ENCODE measurements at places on chromosomes 3 and 15.
A peak's percentile ranks its signal among the peaks of the same experiment; 100 is the strongest.

DNA sequence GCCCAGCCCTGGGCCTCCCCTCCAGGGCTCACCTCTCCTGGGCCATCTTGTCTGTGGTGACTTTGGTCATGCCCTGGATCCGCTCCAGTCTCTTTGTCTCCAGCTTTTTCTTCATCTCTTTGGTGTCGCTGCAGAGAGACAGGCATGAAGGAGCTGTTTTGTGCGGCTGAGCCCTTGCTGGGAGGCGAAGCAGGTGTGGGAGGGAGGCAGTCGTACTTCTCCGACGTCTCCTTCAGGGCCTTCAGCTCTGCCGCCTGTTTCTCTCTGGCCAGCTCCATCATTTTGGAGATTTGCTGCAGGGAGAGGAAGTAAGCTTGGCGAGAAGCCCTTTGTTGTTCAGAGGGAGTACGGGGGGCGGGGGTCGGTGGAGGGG lies 7.7 kb upstream of the ANKRD63 start:
- no peak for DNase-seq

GRCh38 chr3:154050766-154051165 lies 70.4 kb upstream of the ARHGEF26 start:
- DNase-seq: no peak

DNA sequence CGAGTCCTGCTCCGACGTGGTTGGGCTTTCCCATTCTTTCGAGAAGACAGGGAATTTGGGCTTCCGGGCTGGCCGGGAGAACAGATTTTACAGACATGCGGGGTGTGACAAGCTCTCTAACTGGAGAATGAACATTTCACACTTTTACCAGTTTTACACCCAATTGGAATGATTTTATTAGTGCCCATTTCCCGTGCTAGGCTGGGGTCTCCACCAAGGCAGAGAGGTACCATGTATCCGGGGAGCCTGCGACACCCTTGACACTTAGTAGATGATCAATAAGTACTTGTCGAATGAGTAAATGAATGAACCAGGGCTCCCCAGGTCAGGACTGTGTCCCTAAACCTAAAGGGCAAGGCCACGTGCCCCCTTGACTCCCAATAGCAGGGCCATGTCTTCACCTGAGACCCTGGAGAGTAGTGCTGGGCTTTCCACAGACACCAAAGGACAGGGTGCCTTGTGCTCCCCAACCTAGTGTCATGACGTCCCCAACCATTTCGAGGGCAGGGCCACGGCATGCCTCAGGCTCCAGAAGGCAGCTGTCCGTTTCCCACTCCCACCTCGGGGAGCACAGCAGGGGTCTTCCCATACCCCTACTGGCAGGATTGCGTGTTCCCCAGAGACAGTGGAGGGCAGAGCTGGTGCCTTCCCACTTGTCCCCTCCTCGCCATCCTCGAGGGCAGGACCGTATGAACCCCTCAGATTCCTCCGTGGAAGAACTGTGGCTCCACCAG lies 679 bp upstream of the MYD88 start:
- DNase-seq: no peak

- DNase-seq: no peak
Observed at GRCh38 chr3:185316740-185317412, 46.1 kb upstream of the MAP3K13 start.

GRCh38 chr3:176785171-176785570 lies 412.1 kb downstream of the TBL1XR1 start:
- DNase-seq: no peak

GRCh38 chr3:172708921-172709773 lies 1.7 kb downstream of the NCEH1 start:
- no peak for DNase-seq

DNA sequence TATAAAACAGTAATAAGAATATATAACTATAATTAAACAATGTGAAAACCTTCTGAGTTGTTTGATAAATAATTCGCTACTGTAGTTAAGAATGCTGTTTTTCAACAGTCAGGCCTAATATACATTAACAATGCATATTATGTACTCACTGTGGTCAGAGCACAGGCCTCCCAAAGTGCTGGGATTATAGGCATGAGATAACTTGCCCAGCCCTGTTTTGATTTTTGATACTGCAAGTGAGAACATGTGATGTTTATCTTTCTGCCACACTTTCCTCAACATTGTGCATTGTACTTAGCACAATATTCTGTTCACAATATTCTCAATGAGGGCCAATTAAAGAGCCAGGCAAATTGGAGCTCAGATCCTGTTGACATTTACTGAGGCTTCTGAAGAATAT lies 274.5 kb upstream of the RARB start:
- no peak for DNase-seq

- DNase-seq: no peak
Observed at GRCh38 chr3:108338901-108339545, 42.7 kb downstream of the HHLA2 start.

GRCh38 chr15:96171853-96172296 lies 158.6 kb upstream of the NR2F2 start:
- peak; percentile 79 for DNase-seq

GRCh38 chr3:167467848-167468611 lies 5.8 kb downstream of the SERPINI2 start:
- no peak for DNase-seq

DNA sequence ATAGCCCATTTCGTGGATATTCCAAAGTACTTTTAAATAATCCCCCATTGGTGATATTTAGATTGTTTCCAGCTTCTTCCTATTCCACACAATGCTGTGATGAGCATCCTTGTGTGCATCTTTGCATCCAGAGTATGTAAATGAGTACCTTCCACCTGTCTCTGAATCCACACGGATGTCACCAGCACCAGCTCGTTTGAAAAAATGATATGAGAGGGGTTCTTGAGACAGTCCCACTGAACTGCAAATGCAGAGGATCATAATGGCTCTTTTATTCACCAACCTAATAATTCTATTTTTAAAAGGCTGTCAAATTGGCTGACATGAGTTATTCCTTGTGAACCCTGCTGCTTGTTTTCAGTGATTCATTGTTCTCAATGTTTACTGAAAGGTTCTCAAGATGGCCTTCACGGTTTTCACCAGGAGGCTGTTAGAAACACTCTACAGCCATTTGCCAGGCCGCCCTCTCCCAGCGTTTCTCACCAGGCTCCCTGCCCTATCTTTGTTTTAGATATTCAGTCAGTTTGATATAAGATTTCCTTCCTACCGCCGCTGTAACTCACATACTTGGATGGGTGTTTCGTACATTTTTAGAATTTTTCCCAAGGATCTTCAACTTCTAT lies 96.7 kb upstream of the PTPRG start:
- no peak for DNase-seq

DNA sequence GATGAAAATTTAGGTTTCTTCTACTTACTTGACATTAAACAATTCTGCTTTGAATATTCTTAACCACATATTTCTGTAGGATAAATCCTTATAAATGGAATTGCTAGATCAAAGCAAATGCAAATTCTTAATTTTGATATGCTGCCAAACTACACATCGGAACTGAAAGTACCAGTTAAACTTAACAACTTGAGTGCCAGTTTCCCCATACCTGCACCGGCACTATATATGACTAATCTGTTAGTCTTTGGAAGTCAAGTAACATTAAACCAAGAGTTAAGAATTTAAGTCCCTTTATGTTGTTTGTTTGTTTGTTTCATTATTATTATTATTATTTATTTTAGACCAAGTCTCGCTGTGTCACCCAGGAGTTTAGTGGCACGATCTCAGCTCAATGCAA lies 103.9 kb upstream of the AKAP13 start:
- DNase-seq: no peak

GRCh38 chr3:130266817-130267216 lies 78.7 kb upstream of the COL6A5 start:
- no peak for DNase-seq

DNA sequence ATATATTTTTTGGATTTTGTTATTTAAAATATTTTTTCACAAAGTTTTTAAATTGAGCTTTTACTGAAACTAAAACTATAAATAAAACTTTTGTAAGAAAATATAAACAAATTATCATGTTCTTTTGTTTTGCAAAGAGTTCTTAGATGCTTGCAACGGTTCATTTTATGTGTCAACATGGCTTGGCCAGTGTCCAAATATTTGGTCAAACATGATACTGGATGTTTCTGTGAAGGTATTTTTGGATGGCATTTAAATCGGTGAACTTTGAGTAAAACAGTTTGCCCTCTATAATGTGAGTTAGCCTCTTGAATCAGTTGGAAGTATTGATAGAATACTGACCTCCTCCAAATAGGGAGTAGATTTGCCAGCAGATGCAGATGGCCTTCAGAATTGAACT lies 612.6 kb upstream of the NECTIN3 start:
- no peak for DNase-seq

GRCh38 chr3:18422972-18423371 lies 2.2 kb downstream of the SATB1 start:
- DNase-seq: no peak

DNA sequence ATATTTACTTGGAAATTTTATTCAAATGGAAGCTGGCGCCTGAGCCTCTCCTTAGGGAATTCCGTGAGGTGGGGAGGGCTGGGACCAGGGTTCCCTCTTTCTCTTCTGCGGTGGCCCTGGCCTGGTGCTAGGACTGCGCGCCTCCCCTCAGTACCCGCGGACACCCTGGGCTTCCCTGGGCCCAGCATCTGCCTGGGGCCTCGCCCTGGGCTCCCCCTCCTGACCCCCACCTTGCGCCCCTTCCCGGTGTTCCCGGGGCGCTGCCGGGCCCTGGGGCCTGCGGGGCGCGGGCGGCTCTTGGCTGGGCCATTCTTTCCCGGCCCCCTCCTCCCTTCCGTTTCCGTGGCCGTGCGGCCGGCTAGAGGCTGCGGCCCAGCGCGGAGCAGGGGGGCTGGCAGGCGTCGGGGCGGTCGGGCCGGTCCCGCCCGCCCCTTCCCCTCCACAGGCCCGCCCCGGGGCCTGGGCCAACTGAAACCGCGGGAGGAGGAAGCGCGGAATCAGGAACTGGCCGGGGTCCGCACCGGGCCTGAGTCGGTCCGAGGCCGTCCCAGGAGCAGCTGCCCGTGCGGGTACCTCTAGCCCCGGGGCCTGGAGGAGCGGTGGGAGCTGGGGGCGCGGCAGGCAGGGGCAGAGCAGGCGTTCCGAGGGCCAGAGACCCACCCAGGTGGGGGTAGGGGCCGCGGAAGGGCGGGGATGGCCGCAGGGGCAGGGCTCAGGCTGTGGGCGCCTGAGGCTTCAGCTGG lies at the start of gene FES:
Gene FES (plus strand): TSS at position 529 of the 743 bp plus-strand sequence. CDS start 542 bp downstream, outside the sequence.
- peak; percentile 70 for DNase-seq

GRCh38 chr15:82681371-82681770 lies 28.3 kb downstream of the AP3B2 start:
- DNase-seq: no peak

GRCh38 chr3:16399473-16399872 lies 114.0 kb downstream of the RFTN1 start:
- DNase-seq: peak; percentile 74

DNA sequence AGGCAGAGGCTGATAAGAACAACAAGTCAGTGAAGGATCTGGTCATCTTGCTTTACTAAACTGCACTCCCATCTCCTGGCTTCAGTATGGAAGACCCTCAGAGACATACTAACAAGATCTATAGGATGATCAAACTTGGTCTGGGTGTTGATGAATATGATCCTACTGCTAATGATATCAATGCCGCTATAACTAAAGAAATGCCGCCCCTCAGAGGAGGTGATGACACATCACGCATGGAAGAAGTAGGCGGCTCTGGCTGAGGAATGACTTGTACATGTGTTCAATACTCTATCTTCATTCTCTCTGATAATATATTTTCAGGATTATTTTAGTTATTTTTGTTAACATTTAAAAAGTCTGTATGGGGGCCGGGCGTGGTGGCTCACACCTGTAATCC lies 17.5 kb upstream of the EIF2B5 start:
- DNase-seq: no peak

- no peak for DNase-seq
Observed at GRCh38 chr15:51907136-51907862, 64.3 kb downstream of the LEO1 start.

DNA sequence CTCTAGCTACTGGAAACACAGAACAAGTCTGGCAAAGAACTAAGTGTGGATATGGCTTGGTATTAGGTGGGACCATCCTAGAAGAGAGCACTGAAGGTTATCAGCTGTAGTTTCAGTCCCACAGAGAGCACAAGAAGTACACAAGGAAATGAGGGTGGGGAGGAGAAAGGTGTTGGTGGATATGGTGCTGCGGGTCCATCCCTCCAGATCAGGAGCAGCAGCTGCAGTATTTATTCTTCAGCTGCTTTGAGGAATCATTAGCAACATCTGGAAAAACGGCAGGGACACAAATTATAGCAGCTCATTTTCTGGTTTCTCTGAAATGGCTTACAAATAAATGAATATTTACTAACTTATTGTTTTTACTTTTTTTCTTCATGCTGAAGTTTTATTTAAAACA lies 29.0 kb downstream of the CD80 start:
- no peak for DNase-seq

GRCh38 chr3:120129718-120130513 lies 35.7 kb upstream of the GSK3B start:
- no peak for DNase-seq

All from renal pelvis (tissue), 12 donors.